ENCODE measurements at places on chromosomes 2 and 18.

DNA sequence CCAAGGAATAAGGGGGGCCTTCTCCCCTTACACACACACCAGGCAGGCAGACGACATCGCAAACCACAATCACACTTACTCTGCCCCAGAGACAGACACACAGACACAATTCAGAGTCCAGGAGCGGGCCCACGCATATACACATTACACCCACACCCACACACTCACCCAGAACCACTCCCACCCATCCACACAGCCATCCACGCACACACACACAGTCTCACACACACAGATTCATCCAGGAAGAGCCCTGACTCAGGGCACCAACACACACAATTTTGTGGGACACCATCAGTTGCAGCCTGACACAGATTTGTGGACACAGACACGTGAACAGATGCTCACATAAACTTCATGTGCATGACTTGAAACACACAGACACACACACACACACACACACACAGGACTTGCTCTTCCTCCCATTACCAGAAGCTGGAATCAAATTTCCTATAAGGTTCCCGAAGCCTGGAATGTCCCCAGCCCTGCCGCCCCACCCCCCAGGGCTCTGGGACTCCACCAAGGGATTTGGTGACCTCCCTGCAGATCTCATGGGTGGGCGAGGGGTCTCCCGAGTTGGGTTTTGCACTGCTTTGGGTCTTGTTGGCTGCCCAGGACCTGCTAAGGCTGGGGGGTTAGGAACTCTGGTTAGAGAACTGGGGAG, 23.5 kb downstream of the TNS1 start:
- H3K4me1 ChIP-seq: no peaks in the 10 kb centered on the region
- no peak overlapping the region for H3K4me3 ChIP-seq
- no peak for DNase-seq
- no peak overlapping the region for H3K27ac ChIP-seq

GRCh38 chr2:156841321-156841720, 405.1 kb downstream of the GPD2 start:
- H3K27me3 ChIP-seq: no peaks in the 10 kb centered on the region
- H3K4me1 ChIP-seq: no peaks in the 10 kb centered on the region
- H3K36me3 ChIP-seq: no peaks in the 10 kb centered on the region
- DNase-seq: no peak

DNA sequence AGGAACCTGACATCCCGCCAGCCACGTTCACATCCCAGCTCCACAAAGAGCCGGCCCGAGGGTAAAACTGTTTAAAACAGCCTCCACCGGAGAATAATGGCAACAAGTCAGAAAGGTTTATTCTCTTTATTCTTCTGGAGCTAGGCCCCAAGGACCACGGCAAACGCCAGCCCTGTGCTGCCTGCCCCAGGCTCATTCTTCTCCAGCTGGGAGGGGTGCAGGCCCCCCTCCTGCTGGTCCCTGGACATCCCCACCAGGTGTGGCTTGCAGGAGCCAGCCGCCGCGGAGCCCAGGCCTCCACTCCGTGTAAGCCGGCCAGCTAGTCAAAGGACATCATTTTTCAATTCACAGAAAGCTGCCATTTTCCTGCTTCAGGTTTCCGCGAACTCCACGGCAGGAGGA, 65.8 kb upstream of the SALL3 start:
- no peaks in the 10 kb centered on the region for H3K4me1 ChIP-seq
- peaks cover 1% of the 10 kb centered on the region for H3K36me3 ChIP-seq
- H3K4me3 ChIP-seq: no peak overlapping the region
- H3K27ac ChIP-seq: no peak overlapping the region
- no peak for DNase-seq

DNA sequence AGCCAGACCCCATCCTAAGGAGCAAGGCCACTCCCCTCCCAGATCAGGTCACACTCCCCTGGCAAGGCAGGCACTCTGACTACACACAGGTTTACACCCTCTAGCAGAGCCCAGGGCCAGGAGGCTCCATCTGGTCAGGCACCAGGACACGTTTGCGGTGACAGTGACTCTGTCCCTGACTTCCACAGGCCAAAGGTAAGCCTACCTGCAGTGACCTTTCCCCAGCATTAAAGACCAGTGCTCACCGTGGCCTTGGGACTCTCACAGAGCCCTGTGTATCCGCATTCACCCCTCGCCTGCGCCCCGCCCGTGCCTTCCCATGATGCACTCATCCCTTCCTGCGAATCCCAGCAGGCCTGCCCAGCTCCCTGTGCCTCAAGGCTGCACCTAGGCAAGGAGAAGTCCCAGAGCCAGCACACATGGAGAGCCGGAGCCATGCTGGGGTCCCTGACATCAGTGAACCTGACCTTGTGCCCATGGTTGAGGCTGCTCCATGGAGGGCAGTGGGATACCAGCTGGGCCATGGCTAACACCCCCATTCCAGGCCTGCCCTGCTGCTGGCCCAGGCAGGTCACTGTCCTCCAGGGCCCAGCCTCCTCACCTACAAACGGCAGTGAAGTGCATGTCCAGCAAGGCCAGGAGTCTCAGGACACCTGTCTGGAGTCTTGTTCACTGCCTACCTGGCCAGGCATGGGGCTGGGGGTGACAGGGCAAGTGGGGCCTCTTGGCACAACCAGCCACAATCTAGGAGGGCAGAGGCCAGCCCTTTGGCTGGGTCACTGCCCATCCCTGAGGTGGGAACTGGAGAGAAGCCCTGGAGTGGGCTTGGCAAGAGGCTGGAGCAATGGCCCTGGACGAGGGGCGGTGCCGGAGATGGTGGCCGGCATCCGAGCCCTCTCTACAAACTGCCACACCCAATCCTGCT, 3.0 kb downstream of the NEURL3 start:
- no peak overlapping the region for H3K27ac ChIP-seq
- H3K4me1 ChIP-seq: peaks cover 7% of the 10 kb centered on the region
- no peaks in the 10 kb centered on the region for H3K27me3 ChIP-seq
- no peak overlapping the region for H3K4me3 ChIP-seq

- peaks cover 19% of the 10 kb centered on the region for H3K4me1 ChIP-seq
- no peak overlapping the region for H3K27ac ChIP-seq
- peaks cover 15% of the 10 kb centered on the region for H3K36me3 ChIP-seq
- peaks cover 23% of the 10 kb centered on the region for H3K27me3 ChIP-seq
- no peak overlapping the region for H3K4me3 ChIP-seq
Measured at GRCh38 chr2:127530245-127531140, 4.2 kb upstream of the IWS1 start.

- peaks cover 48% of the 10 kb centered on the region for H3K27me3 ChIP-seq
- no peaks in the 10 kb centered on the region for H3K36me3 ChIP-seq
- DNase-seq: no peak
- H3K4me3 ChIP-seq: no peak overlapping the region
- H3K27ac ChIP-seq: no peak overlapping the region
- no peaks in the 10 kb centered on the region for H3K4me1 ChIP-seq
Measured at GRCh38 chr2:217932803-217933616, 69.8 kb downstream of the TNS1 start.

- H3K4me1 ChIP-seq: peaks cover 35% of the 10 kb centered on the region
- peaks cover 3% of the 10 kb centered on the region for H3K36me3 ChIP-seq
- peak overlapping the region; percentile 16 for H3K27ac ChIP-seq
- H3K27me3 ChIP-seq: peaks cover 23% of the 10 kb centered on the region
- DNase-seq: no peak
Measured at GRCh38 chr2:222427646-222428301, 3.4 kb downstream of the SGPP2 start.

GRCh38 chr2:218863021-218863520, 3.5 kb downstream of the WNT6 start:
- H3K27me3 ChIP-seq: peaks cover 83% of the 10 kb centered on the region
- no peak for DNase-seq
- no peaks in the 10 kb centered on the region for H3K36me3 ChIP-seq
- no peak overlapping the region for H3K4me3 ChIP-seq
- H3K27ac ChIP-seq: no peak overlapping the region

- DNase-seq: no peak
- no peaks in the 10 kb centered on the region for H3K4me1 ChIP-seq
- H3K4me3 ChIP-seq: no peak overlapping the region
- H3K27ac ChIP-seq: no peak overlapping the region
- peaks cover 24% of the 10 kb centered on the region for H3K27me3 ChIP-seq
Measured at GRCh38 chr18:10462597-10462996, 8.2 kb downstream of the APCDD1 start.

DNA sequence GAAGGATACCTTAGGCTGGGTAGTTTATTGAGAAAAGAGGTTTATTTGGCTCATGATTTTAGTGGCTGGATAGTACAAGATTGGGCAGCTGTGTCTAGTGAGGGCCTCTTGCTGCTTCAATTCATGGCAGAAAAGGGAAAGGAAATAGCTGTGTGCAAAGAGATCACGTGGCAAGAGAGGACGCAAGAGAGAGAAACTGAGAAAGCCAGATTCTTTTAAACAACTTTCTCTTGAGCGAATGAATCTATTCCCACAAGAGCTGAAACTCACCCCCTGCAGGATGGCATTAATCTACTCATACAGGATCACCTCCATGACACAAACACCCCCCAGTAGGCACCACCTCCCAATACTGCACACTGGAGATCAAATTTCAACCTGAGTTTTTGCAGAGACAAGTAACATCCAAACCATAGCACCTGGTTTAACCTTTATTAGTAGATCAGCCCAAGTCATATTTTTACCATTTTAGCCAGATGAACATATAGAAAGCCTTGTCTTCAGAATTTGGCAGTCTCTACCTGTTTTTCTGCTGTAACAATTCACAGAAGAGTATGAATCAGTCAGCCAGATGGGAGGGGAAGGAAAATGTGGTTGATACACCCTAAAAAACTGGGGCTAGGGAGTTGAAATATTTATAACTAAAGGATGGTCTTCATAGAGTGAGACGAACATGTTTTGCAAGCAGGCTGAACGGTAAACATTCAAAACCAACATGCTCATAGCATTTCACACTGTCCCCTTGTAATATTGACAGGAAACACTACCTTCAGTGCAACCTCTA, 73.9 kb upstream of the NCKAP5 start:
- H3K4me3 ChIP-seq: no peak overlapping the region
- no peaks in the 10 kb centered on the region for H3K4me1 ChIP-seq

DNA sequence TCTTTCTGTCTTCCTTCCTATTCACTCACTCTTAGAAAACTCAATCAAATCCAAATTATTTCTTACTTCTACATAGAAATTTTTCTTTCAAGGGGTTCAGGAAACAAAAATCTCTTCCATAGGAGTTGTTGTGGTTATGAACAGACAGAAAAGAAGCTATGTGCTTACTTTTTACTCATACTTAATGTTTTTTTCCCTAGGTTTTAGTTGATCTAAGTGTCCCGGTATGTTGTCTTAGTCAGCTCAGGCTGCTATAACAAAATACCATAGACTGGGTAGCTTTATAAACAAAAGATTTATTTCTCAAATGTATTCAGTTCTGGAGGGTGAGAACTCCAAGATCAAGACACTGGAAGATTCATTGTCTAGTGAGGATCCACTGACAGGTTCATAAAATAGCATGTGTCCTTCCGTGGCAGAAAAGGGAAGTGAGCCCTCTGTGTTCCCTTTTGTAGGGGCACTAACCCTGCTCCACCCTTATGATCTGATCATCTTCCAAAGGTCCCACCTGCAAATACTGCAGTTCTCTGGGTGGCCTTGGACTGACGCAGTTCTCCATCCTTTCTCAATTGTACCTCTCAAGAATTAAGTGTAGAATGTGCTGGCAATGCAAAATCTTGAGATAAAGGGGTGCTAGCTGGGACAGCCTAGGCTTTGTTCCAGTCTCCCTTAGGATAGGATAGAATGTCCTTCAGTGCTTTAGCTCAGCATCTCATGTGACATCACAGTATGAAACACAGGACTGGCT, 14.4 kb upstream of the VRK2 start:
- no peak for DNase-seq
- H3K27me3 ChIP-seq: no peaks in the 10 kb centered on the region
- no peaks in the 10 kb centered on the region for H3K4me1 ChIP-seq
- H3K36me3 ChIP-seq: no peaks in the 10 kb centered on the region
- H3K4me3 ChIP-seq: no peak overlapping the region

DNA sequence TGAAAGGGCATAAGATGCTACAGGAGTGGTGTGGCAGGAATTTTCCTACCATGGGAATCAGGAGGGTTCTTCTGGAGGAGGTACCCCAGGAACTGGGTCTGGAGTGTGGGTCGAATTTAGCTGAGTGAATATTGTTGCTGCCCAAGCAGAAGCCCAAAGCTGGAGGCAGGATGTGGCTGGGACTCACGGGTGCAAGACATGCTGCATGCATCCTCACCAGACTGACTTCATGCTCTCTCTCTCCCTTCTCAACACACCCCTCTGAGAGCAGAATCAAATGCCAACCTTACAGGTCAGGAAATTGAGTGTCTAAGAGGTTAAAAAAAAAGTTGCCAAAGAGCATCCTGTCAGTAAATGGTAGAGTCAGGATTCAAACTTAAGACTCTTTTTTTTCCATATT, 78.8 kb upstream of the TTC39C start:
- peaks cover 43% of the 10 kb centered on the region for H3K4me1 ChIP-seq
- peak; percentile 35 for DNase-seq
- H3K36me3 ChIP-seq: peaks cover 5% of the 10 kb centered on the region
- no peak overlapping the region for H3K4me3 ChIP-seq
- no peaks in the 10 kb centered on the region for H3K27me3 ChIP-seq

DNA sequence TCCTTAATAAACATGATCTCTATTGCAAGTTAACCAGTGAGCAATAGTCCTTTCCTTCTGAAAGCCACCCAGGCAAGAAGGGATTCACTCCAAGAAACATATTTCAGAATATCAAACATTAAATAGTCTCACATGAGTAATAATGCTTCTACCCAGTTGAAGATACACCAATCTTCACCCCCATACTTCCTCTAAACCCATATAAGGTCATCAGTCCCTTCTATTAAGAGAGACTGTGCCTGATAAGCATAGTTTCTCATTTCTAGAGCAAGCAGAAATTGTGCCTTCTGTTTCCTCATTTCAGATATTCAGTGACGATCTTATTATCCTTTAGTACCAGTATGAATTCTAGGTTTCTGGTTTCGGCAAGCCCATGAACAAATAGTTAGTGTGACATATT, 64.6 kb downstream of the DSEL start:
- H3K36me3 ChIP-seq: no peaks in the 10 kb centered on the region
- no peak overlapping the region for H3K27ac ChIP-seq
- DNase-seq: no peak

GRCh38 chr2:34848132-34848531, 1249.0 kb upstream of the FAM98A start:
- H3K36me3 ChIP-seq: no peaks in the 10 kb centered on the region
- H3K4me1 ChIP-seq: no peaks in the 10 kb centered on the region
- H3K27ac ChIP-seq: no peak overlapping the region

GRCh38 chr18:23142251-23142929, 7.1 kb downstream of the CABLES1 start:
- H3K4me3 ChIP-seq: no peak overlapping the region
- no peak for DNase-seq
- H3K27ac ChIP-seq: no peak overlapping the region
- no peaks in the 10 kb centered on the region for H3K4me1 ChIP-seq
- H3K27me3 ChIP-seq: peaks cover 24% of the 10 kb centered on the region

- no peak for DNase-seq
- H3K27ac ChIP-seq: no peak overlapping the region
- H3K4me3 ChIP-seq: no peak overlapping the region
Measured at GRCh38 chr18:55422456-55423180, 165.4 kb downstream of the TCF4 start.

GRCh38 chr2:12313445-12314126, 403.1 kb upstream of the TRIB2 start:
- H3K27me3 ChIP-seq: no peaks in the 10 kb centered on the region
- no peak overlapping the region for H3K27ac ChIP-seq
- H3K4me3 ChIP-seq: no peak overlapping the region
- peaks cover 8% of the 10 kb centered on the region for H3K4me1 ChIP-seq

- peak overlapping the region; percentile 96 for H3K27ac ChIP-seq
- H3K36me3 ChIP-seq: peaks cover 8% of the 10 kb centered on the region
- no peaks in the 10 kb centered on the region for H3K27me3 ChIP-seq
- H3K4me3 ChIP-seq: no peak overlapping the region
- peaks cover 41% of the 10 kb centered on the region for H3K4me1 ChIP-seq
- no peak for DNase-seq
Measured at GRCh38 chr2:174495365-174496012, 8.7 kb upstream of the GPR155 start.

GRCh38 chr2:25372405-25373268, 30.9 kb upstream of the DNMT3A start:
- peaks cover 13% of the 10 kb centered on the region for H3K4me1 ChIP-seq
- H3K4me3 ChIP-seq: no peak overlapping the region
- no peak for DNase-seq
- no peak overlapping the region for H3K27ac ChIP-seq
